C1 segment of cervical spinal cord (tissue), 14 donors: ENCODE measurements at places on chromosomes 16 and 17.

DNA sequence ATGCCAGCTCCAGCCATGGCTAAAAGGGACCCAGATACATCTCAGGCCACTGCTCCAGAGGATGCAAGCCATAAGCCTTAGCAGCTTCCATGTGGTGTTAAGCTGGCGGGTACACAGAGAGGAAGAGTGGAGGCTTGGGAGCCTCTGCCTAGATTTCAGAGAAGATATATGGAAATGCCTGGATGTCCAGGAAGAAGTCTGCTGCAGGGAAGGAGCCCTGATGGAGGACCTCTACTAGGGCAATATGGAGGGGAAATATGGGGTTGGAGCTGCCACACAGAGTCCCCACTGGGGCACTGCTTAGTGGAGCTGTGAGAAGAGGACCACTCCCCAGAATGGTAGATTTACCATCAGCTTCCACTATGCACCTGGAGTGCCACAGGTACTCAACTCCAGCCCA, 32.1 kb downstream of the RNF112 start:
- no peak for DNase-seq

DNA sequence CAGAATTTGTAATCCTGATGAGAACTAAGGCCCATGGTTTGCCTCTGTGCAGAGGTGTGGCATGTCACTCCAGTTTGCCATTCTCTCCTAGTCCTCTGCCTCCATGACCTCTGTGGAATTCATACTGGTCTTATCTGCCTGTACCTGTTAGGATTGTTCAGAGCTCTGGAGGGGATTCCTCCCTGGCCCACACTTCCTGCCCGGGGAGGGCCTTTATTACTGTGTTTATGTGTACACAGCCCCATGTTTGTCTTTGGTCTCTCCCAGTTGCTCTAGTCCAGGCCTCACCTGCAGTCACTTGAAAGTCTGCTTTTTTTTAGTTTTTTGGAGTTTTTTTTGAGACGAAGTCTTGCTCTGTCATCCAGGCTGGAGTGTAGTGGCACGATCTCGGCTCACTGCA, 36.4 kb downstream of the RHBDL3 start:
- DNase-seq, result no peak

GRCh38 chr17:82134101-82134500, 36.1 kb upstream of the FASN start:
- no peak for DNase-seq

- DNase-seq, result no peak
Observed at GRCh38 chr17:41116297-41116696, 1.9 kb downstream of the KRTAP4-11 start.

DNA sequence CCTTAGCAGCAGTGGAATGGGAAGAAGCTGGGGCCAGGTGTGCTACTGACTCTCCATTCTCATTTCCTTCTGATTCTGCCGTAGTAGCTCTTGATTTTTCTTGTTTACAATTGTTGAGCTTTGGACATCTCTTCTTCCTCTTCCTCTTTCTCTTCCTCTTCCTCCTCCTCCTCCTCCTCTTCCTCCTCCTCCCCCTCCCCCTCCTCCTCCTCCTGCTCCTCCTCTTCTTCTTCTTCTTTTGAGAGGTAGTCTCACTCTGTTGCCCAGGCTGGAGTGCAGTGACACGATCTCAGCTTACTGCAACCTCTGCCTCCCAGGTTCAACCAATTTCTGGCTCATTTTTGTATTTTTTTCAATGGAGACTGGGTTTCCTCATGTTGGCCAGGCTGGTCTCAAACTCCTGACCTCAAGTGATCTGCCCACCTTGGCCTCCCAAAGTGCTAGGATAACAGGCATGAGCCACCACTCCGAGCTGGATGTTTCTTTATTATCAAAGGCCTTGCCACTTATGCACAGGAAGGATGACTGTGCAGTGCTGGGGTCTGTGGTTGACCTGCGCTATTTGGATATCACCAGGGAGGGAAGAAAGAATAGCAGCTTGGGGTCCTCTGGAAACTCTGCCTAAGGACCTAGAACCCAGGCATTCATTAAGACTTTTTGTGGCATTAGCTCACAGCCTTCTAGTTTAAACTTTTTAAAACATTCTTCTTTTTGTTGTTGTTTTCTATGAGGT, 127.8 kb upstream of the KCNJ16 start:
- no peak for DNase-seq

DNA sequence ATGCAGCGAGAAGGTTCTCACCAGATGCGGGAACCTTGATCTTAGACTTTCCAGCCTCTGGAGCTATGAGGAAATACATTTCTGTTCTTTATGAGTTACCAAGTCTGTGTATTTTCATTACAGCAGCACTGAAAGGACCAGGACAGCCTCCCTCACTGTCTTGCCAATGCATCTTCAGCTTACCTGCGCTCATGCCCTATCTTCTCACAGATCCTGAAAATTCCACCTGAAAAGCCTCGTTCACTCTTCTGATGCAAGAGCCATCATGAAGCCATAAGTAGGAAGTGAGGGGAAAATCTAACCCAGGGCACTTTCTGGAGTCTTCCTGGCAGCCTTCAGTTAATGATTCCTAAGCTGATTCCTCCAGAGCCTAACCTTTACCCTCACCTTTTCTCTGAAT, 194.0 kb downstream of the SALL1 start:
- no peak for DNase-seq

DNA sequence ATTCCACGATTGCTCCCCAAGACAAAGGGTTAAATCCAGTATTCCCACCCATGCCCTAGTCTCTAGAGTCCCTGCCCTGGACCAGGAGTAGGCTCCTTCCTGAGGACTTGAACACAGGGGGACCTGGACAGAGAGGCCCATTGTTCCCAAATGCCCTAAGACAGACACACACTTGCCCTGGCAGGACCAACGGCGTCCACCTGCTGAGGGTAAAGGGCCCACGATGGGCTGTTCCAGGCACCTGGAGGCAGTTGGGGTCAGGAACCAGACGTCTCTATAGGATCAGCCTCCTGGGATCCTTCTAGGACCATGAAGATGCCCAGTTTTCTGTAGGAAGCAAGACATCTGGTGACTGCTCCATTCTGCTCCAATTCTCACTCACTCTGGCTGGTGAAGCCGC, 39.3 kb downstream of the TNFRSF13B start:
- no peak for DNase-seq

DNA sequence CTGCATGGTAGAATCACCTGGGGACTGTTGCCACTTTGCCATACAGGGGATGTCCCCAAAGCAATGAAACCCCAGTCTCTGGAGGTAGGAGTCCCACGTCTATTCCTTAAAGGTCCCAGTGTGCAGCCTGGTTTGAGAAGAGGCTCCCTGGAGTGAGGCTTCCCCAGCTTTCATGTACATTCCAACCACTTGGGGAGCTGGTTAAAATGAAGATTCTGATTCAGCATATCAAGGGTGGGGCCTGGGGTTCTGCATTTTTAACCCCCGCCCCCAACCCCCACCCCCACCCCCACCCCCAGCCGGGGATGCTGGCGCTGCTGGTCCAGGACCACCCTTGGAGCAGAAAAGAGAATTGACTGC, 241.2 kb downstream of the FOXL1 start:
- DNase-seq, result no peak

DNA sequence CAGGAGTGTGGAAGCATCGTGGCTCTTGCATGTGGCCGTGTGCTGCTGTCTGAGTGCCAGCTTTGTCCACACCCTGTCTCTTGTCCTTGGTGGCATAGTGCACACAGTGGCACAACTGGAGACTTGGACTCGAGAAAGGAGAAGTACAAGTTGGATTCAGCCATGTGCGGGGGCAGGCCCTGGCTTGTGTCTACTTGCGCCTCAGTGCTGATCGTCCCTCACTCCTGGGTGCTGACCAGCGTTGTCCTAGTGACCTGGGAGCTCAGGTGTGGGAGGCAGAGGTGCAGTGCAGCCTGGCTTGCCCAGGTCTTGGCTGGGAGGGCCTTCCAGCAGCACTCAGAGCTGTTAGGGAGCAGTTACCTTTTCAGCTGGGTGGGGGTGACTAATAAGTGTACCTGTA, 20.6 kb downstream of the MPRIP start:
- no peak for DNase-seq

GRCh38 chr17:75996665-75997590, 3.7 kb upstream of the CDK3 start:
- no peak for DNase-seq

GRCh38 chr16:20883554-20884239, 16.5 kb downstream of the DCUN1D3 start:
- no peak for DNase-seq

- DNase-seq, result no peak
Observed at GRCh38 chr16:67199011-67199807, at the start of gene ELMO3. Gene ELMO3 (plus strand): TSS chr16:67199131. CDS start chr16:67199327, 196 bp downstream.

DNA sequence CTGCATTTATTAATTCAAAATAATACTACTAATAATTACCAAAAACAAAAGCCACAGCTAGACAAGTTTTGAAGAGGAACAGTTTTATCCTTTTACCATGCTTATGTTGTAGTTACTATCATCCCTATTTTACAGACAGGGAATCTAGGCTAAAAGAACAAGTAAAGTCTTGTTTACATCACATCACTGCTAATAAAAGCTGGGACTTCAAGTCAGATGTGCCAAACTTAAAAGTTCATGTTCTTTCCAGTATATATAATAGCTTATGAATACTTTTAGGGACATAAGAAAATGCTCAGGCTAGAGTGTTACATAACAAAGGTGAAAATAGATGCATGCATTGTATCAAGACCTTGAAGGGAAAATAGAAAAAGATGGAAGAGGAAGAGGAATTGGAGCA, 234.2 kb downstream of the CDH11 start:
- no peak for DNase-seq

GRCh38 chr17:68861602-68862001, 93.6 kb downstream of the ABCA8 start:
- no peak for DNase-seq

GRCh38 chr16:82655720-82656490, 29.1 kb downstream of the CDH13 start:
- no peak for DNase-seq

- DNase-seq, result no peak
Observed at GRCh38 chr17:41008811-41009210, at the start of gene KRTAP3-1. Gene KRTAP3-1 (minus strand): TSS chr17:41009128. CDS start chr17:41009074, 54 bp downstream.

DNA sequence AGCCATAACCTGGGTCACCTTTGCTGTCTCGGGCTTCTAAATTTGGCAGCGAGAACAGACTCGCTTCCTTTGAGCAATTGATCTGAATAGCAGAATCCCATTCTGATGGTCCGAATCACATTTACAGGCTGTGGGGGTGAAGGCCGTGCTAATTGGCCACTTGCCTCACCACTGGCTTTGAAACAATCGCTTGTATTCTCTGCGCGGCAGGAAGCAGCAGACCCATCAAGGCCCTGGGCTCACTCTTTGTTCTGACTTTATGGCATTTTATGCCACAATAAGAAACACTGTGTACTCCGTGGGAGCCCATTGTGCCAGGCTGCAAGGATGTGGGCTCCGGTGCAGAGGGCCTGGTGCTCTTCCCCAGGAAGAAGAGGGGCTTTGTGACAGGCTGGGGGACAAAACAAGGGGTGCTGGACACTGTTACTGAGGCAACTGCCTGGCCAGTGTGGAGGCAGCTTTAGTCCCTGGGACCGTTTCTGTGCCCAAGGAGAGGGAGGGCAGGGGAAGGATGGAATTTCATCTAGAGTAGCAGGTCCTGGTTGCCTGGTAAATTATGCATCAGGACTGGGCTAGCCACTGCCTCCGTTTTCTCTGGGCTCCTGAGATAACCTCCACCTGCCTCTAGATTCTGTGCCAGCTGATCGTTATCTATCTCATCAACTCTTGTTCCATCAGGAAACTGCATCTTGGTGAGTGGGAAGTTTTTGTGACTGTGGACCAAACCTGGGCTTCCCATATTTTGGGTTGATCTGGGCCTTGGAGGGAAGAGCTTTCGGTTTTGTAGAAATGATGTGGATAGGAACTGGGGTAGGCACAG, 78.5 kb downstream of the MRC2 start:
- DNase-seq, result peak; percentile 71

DNA sequence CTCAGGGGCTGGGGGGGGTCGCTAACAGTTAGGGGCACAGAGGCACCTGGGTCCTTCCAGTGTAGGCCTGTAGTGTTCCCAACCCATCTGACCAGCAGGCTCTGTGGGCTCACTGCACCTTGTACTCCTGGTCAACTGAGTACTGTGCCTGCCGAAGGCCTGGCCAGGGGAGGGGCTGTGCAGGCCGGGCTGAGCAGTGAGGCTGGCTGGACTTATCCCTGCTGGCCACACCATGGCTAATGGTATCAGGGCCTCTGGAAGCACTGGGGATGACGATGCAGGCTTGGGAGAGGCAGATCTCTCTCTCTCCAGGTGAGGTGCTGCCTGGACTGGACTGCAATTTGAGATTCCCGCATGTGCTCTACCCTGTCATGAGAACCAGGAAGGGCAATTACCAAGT, 58.9 kb upstream of the SDK2 start:
- DNase-seq, result no peak

DNA sequence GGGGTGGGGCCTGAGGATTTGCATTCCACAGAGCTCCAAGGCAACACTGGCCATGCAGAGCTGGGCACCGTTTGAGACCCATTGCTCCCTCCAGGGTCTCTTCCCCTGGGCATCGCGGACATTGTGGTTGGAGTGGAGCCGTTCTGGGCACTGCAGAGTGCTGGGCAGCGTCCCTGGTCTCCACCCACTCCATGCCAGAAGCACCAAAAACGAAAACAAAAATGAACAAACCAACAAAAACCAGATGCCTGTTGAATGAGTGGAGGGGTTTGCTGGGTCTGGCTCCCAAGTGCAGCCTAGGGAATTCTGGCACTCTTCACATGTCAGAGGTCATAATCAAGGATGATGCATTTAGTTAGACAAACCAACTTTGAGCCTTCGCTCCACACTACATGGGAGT, 17.9 kb downstream of the WNT9B start:
- DNase-seq, result no peak

DNA sequence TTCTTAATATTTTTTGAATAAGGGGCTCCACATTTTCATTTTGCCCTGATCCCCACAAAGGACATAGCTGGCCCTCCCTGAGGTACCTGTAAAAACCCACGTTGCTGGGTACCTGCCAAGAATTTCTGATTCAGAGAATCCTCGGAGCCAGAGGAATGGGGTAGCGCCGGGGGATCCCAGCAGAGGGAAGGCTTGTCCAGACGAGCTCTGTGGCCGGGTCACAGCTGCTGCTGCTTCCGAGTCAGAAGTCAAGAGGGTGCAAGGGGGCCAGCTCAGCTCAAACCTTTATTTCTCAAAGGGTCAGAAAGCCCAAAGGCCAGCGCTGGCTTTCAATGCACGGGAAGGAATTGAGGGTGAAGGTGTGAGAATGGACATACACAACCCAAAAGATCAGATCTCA, 68.9 kb upstream of the SDK2 start:
- no peak for DNase-seq

- DNase-seq, result no peak
Observed at GRCh38 chr16:23452221-23452571, 793 bp downstream of the COG7 start.

GRCh38 chr17:4530799-4531730, 24.1 kb downstream of the MYBBP1A start:
- peak; percentile 30 for DNase-seq

DNA sequence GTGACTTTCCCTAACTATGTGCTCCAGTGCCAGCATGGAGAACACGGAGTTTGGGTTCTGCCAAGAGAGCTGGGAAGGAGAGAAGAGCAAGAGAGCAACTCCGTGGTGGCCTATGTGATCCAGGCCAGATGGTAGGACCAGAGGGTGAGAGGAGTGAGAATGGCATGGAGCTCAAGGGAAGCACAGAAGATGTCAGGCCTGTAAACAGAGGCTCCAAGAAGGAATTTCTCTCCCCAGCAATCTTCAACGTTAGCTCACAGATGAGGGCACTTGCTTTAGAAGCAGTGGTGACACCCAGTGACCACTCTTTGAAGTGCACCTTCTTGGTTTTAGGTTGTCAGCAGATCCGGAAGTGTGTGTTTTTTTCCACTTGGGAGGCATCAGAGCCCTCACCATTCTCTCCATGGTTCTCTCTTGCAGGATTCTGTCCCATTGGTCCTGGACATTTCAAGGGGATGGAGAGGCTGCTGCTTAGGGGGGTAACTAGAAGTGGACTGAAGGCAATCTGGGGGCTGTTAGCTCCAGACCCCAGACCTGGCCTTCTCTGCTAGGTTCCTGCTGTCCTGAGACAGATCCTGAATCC, 18.1 kb upstream of the TMEM98 start:
- peak; percentile 18 for DNase-seq
